ENCODE measurements at places on chromosomes 1 and 21.

GRCh38 chr1:229237320-229237719 lies 33.6 kb upstream of the RAB4A start:
- no peak for DNase-seq

DNA sequence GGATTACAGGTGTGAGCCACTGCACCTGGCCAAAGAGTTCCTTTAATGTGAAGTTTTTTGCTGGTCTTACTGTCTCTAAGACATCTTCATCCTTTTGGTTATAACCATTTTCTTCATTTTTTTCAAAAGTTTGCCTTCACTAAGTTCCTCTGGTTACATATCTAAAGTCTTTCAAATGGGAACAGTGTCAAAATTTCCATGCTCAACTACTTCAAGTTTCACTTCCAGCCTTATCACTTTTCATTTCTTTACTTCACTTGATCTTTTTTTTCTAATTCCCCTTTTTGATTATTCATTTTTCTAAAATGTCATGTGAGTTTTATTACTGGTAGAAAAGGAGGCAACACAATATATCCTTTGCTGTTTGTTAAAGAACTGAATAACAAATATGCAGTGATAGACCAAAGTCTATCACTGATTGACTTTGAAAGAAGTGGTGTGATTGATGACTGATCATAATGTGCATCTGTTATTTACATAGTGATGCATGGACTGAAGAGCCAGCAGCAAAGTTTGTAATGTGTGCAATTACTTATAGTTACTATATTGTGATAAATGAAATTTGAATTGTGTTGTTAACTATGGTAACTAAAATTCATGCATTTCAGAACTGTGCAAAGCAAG lies 16.0 kb upstream of the ZFYVE9 start:
- DNase-seq = no peak

DNA sequence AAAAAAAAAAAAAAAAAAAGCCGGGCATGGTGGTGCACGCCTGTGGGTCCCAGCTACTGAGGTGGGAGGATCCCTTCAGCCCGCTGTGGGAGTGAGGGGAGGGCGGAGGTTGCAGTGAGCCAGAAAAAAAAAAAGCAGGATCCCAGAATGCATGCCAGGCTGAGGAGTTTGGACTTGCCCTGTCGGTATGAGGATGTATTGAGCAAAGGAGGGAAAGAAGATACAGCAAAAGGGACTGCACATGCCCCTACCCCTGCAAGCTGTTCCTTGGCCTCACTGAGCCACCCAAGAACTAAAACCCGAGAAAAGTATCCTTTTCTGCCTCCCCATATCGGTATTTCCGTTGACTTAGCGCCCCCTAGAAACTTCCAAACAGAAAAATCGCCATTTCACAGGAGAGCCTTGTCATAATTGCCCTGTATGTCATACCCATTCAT lies 1.3 kb upstream of the GPATCH4 start:
- DNase-seq = no peak

GRCh38 chr1:112359961-112360767 lies 35.9 kb upstream of the CTTNBP2NL start:
- no peak for DNase-seq

GRCh38 chr1:198300451-198300850 lies 143.7 kb downstream of the NEK7 start:
- DNase-seq = no peak

DNA sequence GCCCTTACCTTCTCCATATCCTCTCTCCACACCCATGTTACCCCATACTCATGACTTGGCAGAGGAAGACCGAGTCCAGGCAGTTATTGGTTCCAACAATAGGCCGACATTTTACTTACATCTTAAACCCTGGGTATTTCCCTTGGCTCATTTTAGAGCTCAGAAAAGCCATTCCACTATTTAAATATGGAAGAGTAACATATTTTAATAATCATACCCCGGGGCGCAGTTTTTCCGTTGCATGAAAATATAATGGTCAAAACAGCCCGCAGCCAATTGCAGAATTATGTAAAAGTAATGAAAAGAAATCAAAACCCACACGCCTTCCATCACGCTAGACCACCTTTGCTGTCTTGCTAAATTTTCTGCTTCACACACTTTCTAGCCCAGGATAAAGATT lies 48.5 kb downstream of the KAZN start:
- no peak for DNase-seq

- no peak for DNase-seq
These were observed 18.1 kb upstream of the SHE start for GRCh38 chr1:154520333-154520732.

- DNase-seq = no peak
These were observed 195.8 kb upstream of the JUN start for GRCh38 chr1:58979677-58980076.

DNA sequence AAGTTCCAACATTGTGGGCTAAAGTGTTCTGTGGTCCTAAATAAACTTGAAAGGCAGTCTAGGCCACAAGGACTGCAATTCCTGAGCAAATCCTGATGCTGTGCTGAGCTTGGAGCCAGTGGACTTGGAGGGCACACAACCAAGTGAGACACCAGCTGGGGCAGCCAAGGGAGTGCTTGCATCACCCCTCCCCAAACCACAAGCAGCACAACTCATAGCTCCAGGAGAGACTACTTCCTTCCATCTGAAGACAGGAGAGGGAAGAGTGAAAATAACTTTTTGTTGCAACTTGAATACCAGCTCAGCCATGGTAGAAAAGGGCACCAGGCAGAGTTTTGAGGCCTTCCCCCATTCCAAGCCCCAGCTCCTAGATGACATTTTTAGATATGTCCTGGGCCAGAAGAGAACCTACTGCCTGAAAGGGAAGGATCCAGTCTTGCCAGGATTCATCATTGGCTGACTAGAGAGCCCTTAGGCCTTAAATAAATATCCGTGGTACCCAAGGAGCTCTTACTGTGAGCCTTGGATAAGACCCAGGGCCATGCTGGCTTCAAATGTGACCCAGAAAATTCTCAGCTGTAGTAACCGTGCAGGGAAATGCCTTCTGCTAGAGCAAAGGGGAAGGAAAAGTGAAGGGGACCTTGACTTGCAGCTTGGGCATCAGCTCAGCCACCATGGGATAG lies 35.4 kb upstream of the LRRC8B start:
- no peak for DNase-seq

GRCh38 chr1:4760088-4760487 lies 105.7 kb downstream of the AJAP1 start:
- DNase-seq = no peak

GRCh38 chr1:156601892-156602291 lies 613 bp upstream of the GPATCH4 start:
- no peak for DNase-seq

- DNase-seq = no peak
These were observed 197.5 kb upstream of the L1TD1 start for GRCh38 chr1:61997123-61997522.

DNA sequence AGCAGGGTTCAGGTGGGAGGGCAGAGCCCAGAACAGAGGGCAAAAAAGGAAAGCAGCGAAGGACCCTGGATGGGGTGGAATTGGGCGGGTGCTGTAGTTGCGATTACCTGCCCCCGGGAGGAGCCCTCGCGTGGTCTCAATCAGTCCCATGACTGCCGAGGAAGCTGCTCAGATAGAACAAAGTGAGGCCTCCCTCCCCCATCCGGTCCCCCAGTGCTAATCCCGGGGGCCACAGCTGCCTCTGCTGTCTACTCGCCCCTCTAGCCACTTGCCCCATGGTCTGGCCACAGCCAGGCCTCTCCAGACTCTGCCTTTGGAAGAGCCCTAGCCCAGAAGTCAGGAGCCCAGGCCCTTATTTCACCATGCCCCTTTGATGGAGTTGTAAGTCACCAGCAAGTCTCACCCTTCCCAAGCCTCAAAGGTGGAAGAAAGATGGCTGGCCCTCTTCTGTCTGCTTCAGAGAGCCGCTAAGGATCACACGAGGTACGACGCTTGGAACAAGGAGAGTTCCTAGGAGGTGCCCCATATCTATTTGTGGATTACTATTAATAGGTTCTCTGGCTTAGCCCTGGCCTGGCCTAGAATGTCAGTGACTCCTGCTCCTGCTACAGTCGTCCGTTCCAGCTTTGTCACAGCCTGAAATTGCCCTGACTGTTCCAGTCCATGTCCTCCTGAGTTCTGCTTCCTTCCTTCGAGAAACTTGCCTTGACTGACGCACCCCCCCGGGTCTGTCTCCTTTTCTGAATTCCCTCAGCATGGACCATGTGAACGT lies 16.4 kb downstream of the ECHDC2 start:
- DNase-seq = peak; percentile 21

GRCh38 chr1:220195701-220196100 lies 76.6 kb downstream of the RAB3GAP2 start:
- DNase-seq = no peak

GRCh38 chr21:45741691-45742090 lies 98.2 kb downstream of the PCBP3 start:
- no peak for DNase-seq

DNA sequence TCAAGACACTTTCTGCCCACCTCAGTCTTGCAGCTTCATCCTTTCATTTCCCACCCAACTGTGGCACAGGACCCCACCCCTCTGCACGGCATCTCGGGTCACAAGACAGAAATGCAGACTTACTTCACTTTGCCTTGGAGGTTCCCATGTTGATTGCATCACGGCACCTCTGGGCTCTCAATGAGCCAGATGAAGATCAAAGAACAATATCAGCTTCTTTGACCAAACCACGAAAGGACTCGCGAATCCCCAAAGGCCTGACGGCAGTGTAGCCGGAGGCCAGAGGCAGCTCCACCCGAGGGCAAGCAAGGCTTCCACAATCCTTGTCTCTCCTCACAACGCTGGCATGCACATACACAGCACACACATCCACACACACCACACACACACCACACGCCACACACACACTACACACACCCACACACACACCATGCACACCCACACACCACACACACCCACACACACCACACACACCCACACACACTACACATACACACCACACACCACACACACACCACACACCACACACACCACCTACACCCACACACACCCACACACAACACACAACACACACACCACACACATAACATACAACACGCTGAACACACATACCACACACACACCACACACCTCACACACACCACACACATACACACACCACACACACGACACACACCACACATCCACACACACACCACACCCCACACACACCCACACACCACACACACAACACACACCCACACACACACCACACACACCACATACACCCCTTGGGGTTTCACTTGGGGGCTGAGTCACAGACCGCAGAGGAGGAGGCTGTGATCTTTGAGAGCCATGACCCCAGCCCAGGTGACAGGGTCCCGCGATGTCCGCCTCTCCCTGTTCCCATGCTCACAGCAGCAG lies 35.8 kb downstream of the UBASH3A start:
- DNase-seq = peak; percentile 45

- DNase-seq = no peak
These were observed 20.7 kb upstream of the PRSS38 start for GRCh38 chr1:227794817-227795192.

GRCh38 chr1:12342401-12343003 lies 112.7 kb downstream of the VPS13D start:
- no peak for DNase-seq

DNA sequence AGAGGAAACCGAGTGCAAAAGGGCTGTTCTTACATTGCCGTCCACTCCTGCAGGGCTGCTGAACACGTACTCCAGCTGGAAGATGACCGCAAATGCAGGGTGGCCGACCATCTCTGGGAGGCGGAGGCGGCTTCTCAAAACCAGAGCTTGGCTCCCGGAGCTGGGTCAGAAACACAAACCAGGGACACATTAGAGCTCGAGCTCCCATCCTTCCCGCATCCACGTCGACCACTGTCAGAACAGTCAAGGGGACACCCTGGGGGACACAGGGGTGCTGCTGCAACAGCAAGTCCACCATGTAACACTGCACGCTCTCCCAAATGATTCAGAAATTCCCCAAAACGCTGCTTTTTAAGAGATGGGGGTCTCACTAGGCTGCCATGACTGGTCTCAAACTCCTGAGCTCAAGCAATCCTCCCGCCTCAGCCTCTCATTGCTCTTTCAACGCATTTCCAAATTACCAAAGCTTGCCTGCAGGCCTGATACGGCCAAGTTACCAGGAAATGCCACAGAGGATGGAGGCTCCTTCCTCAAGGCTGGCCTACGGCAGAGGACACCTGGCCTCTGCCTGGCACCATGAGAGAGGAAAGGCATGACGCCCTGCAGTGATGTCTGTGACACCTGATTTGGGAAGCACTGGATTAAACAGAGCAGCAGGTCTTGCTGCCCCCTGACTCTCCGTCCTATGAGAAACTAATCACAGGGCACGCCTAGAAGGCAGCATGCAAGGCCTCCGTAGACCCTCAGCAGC lies 45.0 kb downstream of the NPHP4 start:
- DNase-seq = no peak

DNA sequence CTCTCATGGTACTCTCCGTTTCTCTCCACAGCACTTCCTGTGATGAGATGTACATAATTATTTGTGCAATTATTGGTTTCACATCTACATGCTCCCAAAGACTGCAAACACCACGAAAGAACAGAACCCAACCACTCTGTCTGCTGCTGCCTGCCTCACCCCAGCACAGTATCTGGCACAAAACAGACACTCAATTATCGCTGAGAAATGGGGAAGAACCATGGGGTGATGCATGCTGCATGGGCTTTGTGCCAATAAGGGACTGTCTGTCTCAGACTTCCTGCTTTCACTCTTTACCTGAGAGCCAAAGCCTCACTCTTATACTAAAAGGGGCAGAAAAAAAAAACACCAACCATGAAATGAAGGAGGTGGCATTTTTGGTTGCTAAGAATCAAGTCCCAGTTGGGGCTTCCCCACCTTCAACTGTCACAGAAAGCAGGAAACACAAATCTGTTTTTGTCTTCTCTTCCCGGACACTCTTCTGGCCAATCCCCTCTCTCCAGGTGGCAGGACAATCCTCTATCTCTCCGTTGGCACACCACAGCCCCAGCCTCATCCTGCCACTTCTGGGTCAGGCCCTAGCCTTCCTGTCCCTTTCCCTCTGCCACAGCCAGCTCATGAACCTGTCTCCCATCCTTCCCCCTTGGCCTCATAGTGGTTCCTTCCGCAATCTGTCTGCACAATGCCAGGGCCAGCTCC lies 82.0 kb downstream of the TGFBR3 start:
- DNase-seq = peak; percentile 78

DNA sequence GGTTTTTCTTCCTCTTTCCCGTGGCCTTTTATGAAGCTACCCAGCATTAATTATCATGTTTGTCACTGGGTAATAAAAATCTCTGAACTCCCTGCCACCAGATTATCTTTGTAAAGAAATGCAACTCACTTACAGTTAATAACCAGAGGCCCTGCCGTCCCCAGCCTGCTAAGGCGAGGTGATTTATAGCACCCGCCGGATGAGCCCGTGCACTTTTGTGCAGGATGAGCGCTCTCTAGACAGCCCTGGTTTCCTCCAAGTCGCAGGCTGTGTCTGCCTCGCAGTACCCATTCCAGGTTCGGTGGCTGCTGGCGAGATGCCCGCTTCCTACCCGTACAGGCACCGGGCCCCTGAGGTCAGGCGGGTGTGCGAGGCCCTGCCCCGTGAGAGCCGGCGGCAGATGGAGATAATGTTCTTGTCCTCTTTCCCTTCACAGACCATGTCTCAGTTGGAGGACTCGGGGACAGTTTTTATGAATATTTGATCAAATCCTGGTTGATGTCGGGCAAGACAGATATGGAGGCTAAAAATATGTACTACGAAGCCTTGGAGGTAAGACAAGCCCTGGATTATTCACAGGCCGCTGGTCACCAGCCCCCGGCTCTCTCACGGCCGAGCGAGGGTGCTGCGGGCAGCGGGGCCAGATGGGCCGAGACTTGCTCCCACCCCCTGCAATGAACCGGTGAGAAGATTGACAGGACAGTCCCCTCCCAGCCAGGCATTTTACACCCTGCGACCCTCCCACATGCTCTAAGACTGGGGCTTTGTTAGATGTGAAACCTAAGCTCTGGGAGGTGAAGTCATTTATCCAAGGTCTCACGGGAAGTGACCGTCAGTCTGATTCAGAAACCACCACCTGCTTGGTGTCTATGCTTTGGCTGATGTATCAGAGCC lies 28.5 kb upstream of the SELENON start:
- peak; percentile 11 for DNase-seq

GRCh38 chr1:47936916-47937551 lies 60.2 kb downstream of the TRABD2B start:
- no peak for DNase-seq

Data from stimulated activated CD4-positive, alpha-beta T cell treated with anti-CD3 and anti-CD28 coated beads, Interleukin-4, amount 100 ng/mL, for 24 hours (primary cell).